Fibroblast of the conjunctiva (primary cell): ENCODE measurements at places on chromosomes 1 and 21.

DNA sequence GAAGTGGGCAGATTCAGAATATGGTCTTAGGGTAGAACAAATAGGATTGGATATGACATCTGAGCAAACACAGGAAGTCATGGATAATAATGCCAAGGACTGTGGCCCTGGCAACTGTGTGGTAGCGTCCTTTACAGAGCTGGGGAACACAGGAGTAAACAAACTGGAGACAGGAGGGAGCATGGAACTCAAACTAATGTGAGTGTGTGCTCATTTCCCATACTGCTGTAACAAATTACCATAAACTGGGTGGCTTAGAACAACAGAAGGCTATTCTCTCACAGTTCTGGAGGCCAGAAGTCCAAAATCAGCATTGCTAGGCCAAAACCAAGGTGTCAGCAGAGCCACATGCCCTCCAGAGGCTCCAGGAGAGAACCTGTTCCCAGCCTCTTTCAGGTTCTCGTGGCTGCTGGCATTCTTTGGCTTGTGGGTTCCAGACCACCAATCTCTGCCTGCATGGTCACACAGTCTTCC is 106.4 kb downstream of the TGFBR3 start:
- no peak for DNase-seq

GRCh38 chr1:109386054-109386717 is 11.5 kb downstream of the SORT1 start:
- DNase-seq: no peak

DNA sequence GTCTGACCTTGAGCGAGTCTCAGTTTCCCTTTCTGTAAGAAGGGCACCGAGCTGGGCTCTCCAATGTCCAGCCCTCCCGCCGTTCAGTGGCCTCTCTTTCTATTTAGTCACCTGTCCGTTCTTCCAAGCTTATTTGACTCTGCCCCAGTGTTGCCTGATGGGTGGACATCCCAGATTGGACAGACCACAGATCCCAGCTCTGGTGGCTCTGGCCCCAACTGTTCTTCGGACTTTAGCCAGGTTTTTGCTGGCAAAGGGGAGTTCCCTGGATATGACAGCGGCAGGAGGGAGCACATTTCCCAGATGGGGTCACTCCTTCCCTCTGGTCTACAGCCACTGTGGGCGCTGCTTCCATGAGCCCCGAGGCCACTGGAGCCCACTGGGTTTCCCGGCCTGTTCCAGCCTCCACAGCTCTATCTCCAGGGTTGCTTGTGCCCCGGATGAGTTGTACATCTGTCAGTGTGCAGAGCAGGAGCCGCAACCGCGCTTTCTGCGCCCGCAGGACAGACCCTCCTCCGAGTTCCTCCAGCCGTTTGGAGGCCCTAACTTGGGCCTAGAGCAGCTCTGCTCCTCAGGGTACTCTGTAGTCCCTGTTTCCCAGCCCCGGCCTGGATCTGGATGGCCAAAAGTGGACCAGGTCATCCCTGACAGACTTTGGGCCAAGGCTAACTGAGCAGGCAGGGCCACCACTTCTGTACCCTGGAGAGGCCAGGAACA is 3.8 kb downstream of the DMBX1 start:
- DNase-seq: no peak

DNA sequence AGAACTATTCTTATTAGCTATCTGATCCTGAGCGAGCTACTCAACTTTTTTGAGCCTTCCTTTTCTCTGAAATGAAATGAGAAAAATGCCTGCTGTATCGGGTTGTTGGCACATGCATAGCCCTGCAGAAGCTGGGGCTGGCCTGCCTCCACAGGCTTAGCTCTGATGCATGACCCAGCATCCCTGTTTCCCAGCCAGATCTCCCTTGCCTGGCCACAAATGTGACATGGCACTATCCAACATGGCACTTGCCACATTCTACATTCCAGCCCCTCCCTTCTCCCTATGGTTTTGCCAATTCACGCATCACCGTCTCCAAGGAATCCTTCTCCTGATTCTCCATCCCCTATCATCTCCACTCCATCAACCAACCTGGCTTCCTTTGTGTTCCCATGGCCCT is 13.8 kb downstream of the RNU5D-1 start:
- no peak for DNase-seq

GRCh38 chr1:14015917-14016316 is 315.9 kb downstream of the PRDM2 start:
- no peak for DNase-seq

GRCh38 chr21:43913928-43914327 is 48.9 kb downstream of the AGPAT3 start:
- no peak for DNase-seq

DNA sequence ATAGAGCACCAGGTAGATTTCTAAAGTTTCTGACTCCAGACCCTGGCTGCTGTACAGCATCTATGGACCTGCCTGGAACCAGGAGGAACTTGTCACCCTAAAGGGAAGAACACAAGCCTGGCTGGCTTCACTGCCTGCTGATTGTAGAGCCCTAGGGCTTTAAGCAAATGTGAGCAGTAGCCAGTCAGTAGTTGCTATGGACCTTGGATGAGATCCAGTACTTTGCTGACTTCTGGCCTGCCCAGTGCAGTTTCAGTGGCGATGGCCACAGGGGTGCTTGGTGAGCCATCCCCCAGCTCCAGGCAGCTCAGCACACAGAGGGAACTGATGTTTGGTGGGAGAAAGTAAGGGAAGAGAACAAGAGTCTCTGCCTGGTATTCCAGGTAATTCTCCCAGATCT is 68.4 kb downstream of the ATP6V1G3 start:
- DNase-seq: no peak

- no peak for DNase-seq
These were observed 13.2 kb downstream of the PLPP3 start for GRCh38 chr1:56566061-56566744.

- DNase-seq: no peak
These were observed 85.6 kb downstream of the PRRX1 start for GRCh38 chr1:170749549-170749948.

DNA sequence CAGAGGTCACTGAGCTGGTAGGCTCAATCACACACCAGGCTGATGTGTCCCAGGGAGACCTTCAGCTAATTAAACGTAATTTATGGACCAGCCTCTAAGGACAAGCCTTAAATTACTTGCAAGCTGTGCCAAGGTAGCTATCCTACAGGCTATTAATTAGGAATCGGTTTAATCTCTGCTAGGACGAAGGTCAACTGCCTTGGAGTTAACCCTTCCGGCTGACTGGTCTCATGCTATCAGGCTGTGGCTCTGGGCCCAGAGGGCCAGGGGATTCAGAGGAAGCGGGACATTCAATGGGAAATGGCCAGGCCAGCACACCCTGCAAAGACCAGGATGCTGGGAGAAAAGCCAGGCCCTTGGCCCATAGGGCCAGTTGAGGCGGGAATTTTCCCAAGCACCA is 19.0 kb downstream of the DHRS3 start:
- DNase-seq: no peak

DNA sequence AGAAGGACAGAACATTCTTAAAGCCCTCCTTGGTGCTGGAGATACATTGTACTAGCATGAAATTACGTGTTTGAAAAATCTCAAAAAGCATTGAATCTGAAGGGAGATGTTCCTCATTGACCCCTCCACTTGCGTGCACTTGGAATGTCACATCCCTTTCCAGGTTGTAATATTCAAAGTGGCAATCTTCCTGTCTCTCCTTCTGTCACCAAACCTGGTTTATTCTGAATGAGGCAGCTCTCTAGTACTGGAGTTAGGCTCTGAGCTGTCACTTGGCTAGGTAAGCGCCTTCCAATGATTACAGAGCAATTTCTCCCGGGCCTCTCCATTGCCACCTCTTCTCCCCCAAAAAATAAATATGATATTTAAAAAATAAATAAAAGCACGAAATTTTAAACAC is 855 bp downstream of the DSCAM start:
- no peak for DNase-seq

DNA sequence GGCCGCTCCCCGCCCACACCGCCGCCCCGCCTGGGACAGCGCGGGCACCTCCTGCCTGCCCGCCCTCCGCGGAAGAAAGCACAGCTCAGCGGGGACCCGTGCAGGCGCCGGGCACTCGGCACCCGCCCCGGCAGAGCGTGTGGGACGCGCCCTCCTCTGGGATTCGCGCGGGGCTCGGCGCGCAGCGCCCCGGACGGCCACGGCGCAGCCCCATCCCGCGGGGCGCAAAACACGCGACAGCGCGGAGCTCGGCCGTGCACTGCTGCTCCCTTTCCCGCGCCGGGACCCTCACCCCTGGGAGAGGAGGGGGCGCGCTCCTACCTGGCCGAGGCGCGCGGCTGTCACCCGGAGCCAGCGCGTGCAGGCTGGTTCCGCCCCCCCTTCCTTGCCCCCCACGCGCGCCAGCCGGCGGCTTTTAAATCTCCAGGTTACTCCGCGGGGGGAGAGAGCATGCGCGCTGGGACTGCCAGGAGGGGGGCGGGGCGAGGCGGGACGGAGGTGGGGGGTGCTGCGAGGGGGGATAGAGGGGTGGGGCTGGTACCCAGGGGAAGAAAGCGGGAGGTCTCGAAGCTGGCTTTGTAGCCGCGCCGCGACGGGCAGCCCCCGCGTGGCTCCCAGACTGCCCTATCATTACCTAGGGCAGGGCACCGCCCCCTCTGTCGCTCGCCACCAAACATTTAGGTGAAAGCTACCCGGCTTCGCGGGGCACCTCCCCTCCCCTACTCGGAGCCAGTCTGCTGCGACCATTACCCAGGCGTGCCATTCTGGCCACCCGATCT is at the start of gene SLC45A3:
SLC45A3 (minus strand) TSS at position 437 of the 779 bp plus-strand sequence. CDS start 15,853 bp downstream, outside the sequence.
- no peak for DNase-seq

GRCh38 chr1:170162459-170163246 is 16.9 kb downstream of the NTMT2 start:
- peak; percentile 51 for DNase-seq

- DNase-seq: no peak
These were observed 38.7 kb upstream of the CNTN2 start for GRCh38 chr1:205004351-205004750.

DNA sequence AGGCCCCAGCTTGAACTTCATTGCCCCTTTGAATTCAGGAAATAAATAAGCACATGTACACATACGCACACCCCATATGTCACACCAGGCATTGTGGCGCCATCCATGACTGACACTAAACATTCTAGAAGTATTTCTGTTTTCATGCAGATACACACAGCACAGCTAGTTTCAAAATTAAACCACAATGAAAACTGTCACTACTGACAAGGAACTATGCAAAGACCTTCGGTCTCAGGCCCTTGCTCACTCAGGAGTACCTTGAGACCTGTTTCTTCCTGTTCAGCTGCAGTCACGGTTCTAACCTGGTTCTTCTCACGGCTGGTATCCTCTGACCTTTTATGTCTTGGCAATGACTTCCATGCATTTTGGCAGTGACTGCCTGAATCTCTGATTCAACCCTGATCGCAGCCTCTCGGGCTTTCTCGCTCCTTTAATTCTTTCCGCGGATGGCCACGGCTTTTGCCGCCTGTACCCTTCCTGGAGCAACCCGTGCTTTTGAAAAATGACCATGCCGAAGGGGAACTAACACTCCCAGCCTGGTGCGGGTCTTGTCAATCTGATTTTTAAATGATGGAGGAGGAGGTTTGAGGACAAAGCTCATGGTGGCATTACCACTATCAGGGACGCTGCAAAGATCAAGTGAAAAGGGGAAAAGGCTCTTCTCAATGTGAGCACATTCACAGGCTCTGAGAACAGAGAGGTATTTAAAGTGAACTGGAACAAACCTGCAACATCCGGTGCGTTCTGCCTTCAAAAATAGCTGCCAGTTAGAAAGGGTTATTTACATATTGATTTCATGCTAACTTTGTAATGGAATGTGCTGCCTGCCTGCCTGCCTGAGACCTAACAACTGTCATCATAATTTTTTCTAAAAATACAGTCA is 384.6 kb downstream of the RRAGC start:
- no peak for DNase-seq

DNA sequence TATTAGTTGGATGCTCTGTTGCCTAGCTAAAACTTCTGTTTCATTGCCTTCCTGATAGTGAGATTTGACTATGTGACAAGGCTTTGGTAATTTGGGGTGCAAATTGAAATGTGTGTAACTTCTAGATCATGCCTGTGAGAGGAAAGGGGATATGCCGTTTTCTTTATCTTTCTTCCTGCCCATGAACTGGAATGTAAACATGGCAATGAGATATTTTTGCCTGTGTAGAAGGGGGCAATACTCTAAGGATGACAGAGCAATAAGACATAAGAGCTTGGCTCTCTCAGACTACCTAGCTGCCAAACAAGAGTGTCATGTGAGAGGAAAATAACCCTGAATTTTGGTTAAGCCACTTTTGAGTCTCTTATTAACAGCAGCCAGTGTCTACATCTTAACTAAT is 49.7 kb downstream of the RAP1A start:
- no peak for DNase-seq

DNA sequence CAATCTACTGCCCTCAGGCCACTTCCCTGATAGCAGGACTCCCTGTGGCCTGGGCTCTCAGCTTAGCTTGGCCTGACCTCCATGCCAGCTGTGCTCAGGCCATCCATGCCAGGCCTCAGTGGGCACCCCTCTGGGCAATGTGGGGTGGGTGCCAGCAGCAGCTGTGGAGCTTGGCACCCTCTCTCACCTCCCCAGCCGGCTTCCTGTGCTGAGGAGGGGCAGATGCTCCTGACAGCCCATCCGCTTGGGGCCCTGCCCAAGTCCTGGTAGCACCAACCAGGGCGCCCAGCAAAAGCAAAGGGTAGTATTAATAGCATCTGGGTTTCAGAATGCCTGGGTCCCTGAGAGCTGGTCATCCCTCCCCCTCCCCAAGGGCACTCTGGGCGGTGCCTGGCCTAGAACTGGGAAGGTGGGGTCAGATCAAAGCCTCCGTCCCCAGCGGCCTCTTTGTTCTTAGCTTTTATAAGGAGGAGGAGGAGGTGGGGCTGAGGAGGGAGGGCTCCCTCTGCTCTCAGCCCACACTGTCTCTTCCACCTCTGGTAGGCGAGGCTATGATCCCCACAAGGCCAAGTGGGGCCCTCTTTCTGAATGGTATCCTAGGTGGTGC is 6.1 kb downstream of the EFNA4 start:
- no peak for DNase-seq

DNA sequence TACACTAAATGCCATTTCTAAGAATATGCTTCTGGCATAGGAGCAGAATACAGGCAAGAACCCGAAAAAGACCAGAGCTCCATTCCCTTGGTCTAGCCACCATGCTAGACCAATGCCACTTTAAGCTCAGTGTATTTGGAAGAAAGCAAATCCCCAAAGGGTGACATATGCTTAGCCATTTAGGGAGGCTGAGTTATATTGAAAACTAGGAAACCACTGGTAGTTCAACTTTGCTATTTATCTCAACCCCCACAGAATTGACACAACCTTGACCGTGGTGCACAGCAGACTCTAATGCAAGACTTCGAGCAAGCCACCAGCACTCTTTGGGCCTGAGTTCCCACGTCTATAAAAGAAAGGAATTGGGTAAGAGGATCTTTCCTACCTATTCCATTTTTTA is 167.9 kb downstream of the ADSS2 start:
- DNase-seq: no peak

GRCh38 chr1:106278716-106279115 is 777.8 kb upstream of the PRMT6 start:
- no peak for DNase-seq

DNA sequence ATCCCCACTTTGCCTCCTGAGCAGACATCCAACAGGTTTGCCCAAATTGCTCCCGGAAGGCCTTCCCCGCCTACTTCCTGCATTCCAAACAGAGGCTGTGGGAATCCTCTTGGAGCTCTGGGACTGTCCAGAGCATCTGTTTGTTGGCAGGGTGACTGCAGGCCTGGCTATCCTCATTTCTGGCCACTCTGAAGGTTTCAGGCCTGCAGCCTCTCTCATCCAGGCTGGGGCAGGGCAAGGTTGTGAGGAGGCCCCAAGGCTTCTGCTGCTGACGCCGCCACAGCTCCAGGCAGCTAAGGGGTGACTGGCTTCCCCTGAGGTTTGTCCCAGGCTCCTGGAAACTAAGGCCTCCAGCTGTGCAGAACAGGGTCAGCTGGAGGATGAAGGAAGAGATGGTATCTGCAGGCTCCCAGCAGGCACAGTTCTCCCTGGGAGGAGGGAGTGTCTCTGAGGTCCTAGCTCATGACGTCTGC is 11.3 kb downstream of the CDK18 start:
- DNase-seq: no peak
